ENCODE measurements at places on chromosomes 6 and 20.

GRCh38 chr6:160766989-160767646, 65.1 kb downstream of the PLG start:
- DNase-seq: peak; percentile 9

GRCh38 chr20:49006446-49006980, 39.6 kb upstream of the CSE1L start:
- no peak for DNase-seq

GRCh38 chr6:26172608-26172968, 85.4 kb downstream of the HFE start:
- peak; percentile 46 for DNase-seq

DNA sequence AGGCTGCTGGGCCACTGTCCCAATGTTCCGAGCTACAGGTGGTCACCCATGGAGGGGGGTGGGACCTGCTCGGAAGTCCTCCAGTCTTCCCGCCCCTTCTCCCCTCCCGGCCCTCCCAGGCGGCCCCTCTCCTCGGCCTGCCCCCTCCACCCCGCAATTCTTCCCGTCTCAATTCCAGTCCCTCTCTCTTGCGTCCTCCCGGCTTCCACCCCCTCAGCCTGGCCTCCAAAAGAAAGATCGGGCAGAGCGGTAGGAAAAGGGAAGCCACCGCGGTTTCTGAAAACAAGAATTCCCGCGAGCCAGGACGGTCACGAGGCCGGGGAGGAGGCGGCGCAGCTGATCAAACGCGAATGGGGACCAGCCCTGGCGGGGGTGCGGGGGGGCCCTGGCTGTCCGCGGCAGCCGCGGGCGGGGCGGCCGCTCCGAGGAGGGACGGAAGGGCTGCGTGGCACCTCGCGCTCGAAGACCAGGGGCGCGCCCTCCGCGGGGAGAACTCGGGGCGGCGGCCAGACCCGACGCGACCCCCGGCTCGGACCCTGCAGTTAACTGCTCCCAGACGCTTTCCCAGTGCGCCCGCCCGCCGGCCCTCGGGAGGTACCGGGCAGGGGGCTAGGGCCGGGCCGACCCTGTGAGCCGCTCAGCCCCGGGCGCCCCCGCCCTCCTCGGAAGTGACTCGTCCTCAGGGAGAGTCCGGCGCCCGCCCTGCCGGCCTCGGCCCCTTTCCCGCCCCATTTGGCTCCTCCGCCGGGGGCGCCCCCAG, 1.0 kb downstream of the PXDC1 start:
- peak; percentile 85 for DNase-seq

DNA sequence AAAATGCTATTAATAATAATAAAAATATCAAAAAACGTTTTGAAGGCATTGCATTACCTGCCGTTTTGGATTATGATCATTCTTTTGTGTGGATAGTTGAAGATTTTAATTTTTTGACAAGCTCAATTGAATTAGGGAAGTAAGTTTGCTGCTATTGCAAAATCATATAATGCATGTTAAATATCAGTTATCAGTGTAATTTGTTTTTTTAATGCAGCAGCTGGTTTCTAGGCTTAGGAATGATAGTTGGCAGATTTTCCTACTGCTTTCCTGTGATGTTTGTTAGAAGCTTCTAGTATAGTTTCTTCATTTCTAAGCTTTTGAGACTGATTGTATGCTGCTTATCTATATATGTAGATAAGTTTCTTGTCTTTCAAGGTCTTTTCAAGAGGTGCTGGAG, 99.0 kb downstream of the JARID2 start:
- DNase-seq: no peak

DNA sequence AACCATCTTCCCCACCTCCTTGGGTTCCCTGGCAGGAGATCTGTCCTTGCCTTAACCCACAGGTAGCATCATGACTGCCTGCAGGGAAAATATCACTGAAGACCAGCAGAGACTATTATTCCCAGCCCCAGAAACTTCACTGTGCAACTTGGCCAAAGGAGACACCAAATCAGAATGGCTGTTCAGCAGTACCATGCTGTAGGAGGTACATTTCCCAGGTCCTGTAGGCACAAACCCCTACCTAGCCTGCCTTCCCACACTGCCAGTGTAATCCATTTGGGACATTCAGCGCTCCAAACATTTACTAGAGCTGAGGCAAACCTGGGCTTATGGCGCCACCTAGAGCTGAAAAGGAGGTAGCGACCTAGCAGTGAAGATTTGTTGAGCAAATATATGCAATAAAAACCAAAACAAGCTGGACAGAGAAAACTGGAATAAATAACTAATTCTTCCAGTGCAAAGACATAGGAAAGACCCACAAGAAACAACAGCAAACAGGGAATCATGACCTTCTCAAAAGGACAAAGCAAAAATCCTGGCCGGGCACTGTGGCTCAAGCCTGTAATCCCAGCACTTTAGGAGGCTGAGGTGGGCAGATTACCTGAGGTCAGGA, 60.3 kb downstream of the VTA1 start:
- peak; percentile 54 for DNase-seq

DNA sequence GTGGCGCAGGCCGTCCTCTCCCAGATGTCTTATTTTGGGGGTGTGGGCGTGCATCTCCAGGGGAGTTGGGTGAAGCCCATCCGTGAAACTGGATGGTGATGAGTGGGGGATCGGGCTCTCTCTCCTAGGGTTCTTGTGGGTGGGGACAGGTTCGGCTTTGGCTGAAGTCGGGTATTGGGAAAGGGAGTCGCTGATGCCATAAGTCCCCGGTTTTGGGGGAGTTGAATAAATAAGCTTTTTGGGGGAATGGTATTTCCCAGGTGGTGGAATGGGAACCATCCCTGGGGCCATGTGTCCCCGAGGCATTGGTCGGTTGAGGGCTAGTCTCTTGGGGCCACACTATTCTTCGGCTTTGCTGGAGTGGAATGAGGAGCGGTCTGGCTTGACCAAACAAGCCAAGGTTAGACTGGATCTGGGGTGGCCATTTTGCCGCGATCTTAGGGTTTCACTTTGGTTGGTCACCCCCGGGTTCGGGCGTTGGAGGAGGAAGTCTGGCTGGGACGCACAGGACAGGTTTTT, 481 bp downstream of the ZNF133 start:
- DNase-seq: peak; percentile 28

DNA sequence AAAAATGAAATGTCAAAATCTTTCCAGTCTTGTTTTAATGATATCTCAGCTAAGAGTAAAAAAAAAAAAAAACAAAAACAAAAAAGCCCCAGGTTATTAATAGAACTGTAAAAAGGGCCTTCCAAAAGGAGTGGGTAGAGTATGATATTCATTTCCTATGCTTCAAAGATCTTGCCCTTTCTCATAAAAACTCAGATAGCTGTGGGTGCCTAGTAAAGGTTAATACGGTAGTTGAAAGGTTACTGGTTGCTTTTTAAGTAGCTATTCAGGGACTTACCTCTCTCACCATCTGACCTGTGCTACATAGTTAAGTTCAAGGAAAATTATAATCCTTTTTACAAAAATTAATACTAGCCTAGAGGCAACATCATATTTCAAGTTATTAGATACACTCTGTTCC, 14.9 kb downstream of the TRMT6 start:
- DNase-seq: no peak

Data from iris pigment epithelial cell (primary cell).